ENCODE measurements at places on chromosomes 13 and 19.

- DNase-seq = no peak
These were observed 65.7 kb downstream of the SOX1 start for GRCh38 chr13:112132619-112133018.

DNA sequence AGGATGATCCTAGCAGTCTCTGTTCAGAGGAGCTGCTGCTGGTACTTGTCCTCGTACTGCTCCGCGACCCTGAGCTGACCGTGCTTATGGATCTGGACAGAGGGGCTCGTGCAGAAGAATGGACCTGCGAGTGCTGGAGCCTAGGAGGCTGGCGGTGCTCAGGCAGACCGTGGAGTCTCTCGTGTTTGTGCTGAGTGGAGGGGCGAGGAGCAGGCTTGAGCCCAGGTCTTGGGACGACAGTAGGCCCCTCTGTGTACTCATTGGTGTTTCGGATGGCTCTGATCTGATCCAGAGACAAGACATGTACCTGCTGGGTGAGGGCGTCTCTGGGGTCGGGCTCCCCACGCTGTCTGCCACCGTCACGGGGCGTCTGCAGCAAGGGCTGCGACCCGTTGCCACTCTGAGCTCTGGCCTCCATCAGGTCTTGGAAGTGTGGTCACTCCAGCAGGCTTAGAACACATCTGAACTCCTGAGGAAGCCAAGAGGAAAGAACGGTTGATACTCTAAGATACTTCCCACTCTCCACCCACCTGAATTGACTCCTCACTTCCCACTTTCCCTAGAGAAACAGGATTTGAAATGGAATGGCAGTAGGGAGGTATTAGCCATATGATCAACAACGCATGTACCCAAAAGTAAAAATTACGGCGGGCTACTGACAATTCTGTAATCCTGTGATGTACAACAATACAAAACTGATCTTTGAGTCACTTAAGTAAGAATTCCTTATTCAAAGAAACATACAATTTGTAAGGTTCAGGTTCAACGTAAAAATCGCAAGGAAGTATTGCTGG lies 3.4 kb downstream of the SPRY2 start:
- DNase-seq = no peak

- DNase-seq = no peak
These were observed 232.9 kb downstream of the ZIC5 start for GRCh38 chr13:99738626-99739025.

- no peak for DNase-seq
These were observed 5.2 kb downstream of the CEACAM4 start for GRCh38 chr19:41621654-41622053.

- no peak for DNase-seq
These were observed 28.8 kb downstream of the ZNF91 start for GRCh38 chr19:23366437-23366836.

- no peak for DNase-seq
These were observed 18.3 kb upstream of the ZNF846 start for GRCh38 chr19:9786819-9787218.

DNA sequence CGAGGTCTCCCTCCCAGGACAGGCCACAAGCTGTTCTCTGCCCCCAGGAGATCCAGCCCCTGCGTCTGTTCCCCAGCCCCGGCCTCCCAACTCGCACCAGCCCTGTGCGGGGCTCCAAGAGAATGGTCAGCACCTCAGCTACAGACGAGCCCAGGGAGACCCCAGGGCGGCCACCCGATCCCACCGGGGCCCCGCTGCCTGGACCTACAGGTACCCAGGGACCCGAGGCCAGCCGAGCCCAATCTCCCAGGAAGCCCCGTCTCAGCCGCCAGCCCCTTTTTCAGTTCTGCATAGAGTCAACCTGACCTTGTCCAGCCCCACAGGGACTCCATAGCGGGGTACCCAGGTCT lies 5.9 kb downstream of the PNPLA6 start:
- no peak for DNase-seq

GRCh38 chr13:111511805-111512504 lies 191.5 kb downstream of the TEX29 start:
- DNase-seq = no peak

GRCh38 chr19:55546822-55547614 lies 1.7 kb upstream of the SBK3 start:
- DNase-seq = peak; percentile 6

Measured in stimulated activated CD4-positive, alpha-beta T cell treated with anti-CD3 and anti-CD28 coated beads, Interleukin-15, amount 100 ng/mL, for 24 hours (primary cell).